Amniotic epithelial cell (primary cell): ENCODE measurements at places on chromosomes 4 and X.

DNA sequence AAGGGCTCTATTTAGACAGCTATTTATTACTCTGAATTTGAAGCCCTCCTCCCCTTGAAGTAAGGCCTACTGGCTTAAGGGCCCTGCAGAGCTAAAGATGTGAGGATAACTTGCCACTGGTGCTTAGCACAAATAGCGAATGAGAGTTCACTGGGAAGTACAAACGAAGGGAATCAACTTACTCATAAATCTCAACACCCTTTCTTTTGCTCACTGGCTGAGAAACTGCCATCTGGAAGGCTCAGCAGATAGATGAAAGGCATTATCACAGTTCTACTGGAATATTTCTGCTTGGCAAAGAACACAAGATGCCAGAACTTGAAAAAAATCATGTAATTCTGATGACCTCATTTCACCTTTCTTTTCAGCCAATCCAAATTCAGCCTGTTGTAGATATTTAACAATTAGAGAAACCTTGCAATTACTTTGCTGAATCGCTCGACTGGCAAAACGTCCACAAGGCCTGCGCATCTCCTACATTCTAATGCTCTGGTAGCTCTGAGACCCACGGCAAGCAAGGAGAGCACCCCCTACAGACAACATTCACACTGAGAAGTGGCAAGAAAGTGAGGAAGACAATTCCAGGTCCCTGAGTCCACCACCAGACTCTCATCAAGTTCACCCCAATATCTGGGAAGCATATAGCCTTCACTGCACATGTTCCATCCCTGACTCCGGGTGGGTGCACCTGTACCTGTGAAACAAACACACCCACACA lies 27.5 kb downstream of the TSPAN5 start:
- DNase-seq = peak; percentile 85

DNA sequence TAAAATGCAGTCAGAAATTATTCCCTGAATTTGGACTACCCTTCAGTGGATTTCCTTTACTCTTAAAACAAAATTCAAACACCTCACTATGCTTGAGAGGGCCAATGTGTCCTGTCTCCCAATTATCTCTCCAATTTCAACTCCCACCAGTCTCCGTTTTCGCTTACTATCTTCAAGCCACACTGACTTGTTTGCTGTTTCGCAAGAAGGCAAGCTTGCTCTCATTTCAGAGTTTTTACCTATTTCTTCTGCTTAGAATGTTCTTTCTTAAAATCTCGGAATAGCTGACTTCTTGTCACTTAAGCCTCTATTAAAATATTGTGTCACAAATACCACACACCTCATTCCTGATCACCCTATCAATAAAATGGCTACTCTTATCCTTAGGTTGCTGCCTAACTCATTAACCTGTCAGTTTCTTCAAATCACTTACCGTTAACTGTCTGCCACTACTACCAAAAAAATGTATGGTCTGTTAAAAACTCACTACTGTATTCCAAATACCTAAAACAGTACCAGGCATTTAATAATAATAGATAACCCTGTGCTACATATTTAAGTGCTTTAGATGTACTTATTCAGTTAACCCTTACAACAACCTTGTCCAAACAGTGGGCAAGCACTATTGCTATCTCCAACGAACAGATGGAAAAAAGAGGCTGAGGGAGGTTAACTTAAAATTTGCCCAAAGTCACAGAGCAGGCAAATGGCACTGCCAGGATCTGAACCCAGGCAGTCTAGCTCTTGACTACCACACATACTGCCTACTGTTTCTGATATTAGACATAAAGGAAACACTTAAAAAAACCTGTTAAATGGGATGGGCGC lies 2.9 kb downstream of the UBA6 start:
- DNase-seq = peak; percentile 51

DNA sequence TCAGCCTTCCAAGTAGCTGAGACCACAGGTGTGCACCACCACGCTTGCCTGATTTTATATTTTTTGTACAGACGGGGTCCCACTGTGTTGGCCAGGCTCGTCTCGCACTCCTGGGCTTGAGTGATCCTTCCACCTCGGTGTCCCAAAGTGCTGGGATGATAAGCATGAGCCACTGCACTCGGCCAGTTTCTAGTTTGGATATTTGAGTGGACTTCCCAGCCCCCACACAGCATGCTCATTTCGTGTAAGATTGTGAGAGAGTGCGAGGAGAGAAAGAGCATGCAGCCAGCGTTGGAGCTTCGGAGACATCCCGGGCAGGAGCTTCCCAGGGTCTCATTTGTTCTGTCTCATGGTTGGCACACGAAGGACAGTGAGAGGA lies 31.8 kb downstream of the ARSD start:
- no peak for DNase-seq

DNA sequence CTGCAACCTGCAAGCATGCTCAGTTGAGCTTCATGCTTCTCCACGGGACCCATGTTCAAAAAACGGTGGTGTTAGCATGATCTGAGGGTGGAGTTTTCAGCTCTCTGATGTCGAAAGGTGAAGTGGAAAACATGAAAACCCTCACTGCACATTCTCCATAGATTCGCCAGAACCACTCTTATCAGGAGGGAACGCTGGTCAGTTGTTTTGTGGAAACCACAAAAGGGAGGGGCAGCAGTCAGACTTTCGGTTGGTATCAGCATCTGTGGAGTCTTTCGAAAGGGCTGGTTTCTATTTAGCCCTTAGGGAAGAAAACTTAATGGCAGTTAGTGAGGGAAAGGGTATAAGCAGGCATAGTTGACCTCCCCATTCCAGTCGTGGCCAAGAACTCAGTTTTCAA lies 12.6 kb downstream of the PPA2 start:
- DNase-seq = peak; percentile 96

DNA sequence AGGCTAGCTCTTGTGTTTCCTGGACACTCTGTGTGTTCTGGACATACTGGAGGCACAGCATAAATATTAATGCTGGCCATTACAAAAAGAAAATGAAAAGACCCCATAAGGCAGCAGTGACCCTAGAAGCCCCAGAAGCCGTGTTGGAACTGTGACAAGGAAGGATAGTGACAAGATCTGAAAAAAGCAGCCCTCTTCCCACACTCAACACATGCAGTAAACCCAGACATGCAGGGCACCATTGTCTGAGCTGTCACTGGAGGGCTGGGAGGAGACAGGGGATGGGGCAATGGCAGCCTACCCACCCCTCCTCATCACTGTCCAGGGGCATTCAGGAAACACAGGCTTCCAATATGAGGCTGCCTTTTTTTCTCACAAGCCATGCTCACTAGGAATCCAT lies 6.5 kb downstream of the TRIM2 start:
- no peak for DNase-seq

DNA sequence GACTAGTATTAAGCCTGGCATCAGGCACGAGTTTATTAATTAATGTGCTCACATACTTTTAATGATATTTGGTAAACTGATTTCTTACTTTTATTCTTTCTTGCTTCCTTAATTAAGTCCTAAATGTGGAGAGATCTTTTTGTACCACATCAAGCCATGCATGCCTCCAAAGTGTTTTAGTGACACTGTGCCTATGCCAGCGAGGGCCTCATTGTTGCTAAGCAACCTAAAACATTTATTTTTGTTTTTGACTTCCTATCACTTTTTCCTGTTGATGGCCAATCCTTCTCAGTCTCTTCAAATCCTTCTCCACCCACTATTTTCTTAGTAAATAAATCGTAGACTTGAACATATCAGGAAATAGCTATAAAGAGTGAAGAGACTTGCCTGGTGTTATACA lies 5.5 kb upstream of the NSUN7 start:
- no peak for DNase-seq

GRCh38 chr4:173485164-173485563 lies 44.9 kb downstream of the HAND2 start:
- DNase-seq = peak; percentile 76

GRCh38 chr4:168811786-168812651 lies 198.0 kb downstream of the CBR4 start:
- peak; percentile 79 for DNase-seq

DNA sequence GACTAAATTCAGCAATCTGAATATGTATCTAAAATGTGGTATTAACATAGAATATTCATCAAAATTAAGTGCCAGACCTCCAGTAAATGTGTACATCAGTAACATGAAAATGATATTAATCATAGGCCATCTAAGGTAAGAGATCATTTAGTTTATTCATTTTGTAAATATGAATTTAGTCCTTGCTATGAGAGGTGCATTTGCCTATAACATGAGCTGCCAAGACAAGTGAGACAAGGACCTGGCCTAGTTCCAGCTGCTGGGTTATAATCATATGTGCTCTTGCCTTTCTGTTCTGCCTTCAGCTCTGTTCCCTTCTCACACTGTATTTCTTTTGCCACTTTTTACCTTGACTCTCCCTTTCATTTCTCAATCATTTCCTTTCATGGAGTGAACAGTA lies 160.0 kb downstream of the STIM2 start:
- no peak for DNase-seq

DNA sequence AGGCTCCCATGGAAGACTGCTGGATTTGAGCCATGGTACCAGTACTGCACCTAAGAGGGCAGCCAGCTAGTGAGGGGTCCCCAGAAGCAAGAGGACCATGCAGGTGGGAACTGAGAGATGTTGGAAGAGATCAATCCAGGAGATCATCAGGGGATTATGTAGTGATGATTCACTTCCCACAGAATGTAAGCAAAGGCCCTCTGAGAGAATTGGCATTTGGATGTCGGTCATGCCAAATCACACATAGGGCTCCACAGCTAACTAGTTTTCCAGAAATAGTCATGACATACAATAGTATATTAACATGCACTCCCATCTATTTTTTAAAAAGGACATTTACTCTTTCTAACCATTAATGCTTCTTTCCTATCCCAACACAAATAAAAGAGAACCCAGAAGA lies 112.5 kb downstream of the RASGEF1B start:
- no peak for DNase-seq

DNA sequence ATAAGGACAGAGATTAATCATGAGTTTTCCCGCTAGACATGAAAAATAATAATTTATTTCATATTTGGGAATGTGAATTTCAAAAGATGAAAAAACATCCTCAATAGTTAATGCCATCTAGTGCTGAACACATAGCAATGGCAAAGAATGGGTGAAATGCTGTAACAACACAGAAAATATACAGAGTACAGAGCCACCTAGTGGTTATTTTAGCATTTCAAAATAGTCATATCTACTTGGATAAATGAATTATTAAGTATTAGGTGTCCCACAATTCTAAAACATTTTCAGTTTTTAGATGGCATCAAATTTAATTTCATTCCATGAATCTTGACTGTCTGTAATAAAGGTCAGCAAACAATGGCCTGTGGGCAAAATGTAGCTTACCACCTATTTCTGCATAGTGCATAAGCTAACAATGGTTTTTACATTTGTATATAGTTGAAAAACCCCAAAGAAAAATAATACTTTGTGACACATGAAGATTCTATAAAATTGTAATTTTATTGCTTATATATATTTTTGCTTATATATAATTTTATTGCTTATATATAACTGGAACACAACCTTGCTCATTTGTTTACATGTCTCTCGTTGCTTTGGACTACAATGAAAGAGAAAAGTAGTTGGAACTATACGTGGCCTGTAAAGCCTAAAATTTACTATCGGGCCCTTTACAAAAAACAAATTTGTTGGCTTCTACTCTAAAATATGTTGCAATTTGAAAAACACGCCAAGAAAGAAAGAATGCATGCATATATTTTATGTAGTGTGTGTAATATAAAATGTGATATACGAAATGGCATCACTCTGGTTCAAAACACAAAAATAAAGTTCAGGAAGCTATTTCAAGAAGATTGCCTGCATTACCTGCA lies 99.1 kb upstream of the FAM47C start:
- DNase-seq = peak; percentile 28

GRCh38 chr4:75817901-75818300 lies 84.4 kb downstream of the PPEF2 start:
- no peak for DNase-seq

DNA sequence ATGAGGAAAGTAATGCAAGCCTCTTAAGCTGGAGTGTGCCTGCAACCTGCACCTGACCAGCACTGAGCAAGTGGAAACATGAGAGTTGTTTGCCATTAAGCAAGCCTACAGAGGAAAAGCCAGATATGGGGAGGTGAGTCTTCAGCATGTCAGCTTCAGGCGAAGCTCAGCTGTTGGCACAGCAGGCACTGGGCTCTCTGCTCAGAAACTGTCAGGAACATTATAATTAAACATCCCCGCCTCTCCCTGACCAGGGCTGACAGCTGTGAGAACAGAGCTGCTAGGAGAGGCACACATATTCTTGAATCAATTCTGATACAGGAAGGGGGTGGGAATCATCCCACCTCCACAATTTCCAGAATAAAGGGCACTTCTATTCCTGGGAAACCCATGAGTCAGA lies 19.0 kb upstream of the DCX start:
- DNase-seq = no peak

DNA sequence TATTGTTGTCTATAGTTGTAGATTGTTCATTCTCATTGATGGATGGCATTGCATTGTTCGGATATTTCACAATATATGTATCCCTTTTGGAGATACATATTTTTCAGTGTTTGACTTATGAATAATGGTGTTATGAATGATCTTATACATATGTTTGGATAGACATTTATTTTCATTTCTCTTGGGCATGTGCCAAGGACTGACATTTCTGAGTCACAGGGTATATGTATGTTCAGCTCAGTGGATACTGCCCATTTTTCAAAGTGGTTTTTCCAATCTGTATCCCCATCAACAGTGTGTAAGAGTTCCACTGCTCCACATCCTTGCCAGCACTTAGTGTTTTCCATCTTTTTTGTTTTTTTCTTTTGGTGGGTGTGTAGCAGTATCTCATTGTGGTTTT lies 45.0 kb upstream of the RAB40AL start:
- no peak for DNase-seq

- DNase-seq = peak; percentile 83
Observed at GRCh38 chr4:155629183-155629825, 37.3 kb upstream of the GUCY1A1 start.

GRCh38 chr4:79922011-79922410 lies 151.0 kb downstream of the ANTXR2 start:
- no peak for DNase-seq

DNA sequence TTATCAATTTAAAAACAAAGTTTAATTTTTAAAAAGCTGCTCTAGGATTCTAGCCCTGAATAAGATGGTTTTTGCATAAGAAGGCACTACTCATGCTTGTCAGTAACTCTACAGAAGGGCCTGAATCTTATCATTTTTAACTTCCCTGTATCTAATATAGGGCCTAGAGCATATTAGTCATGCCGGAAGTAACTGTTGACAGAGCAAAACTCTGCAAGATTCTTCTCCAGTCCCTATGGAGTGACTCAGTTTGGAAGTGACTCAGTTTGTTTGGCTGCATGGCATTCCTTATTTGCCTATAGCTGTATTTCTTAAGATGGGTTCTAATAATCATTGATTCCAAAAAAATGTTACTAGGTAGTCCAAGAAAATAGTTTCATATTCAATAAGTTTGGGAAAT lies 431.8 kb upstream of the HTR2C start:
- peak; percentile 34 for DNase-seq

GRCh38 chrX:15714529-15714928 lies 23.5 kb upstream of the CA5B start:
- peak; percentile 4 for DNase-seq
